Hematopoietic multipotent progenitor cell treated with erythropoietin and hydrocortisone succinate and interleukin-3 and kit ligand, for 6 days (in vitro differentiated cells): ENCODE measurements at places on chromosomes 2 and 18.

- DNase-seq, result no peak
Measured at GRCh38 chr2:101558740-101559525, 84.0 kb upstream of the RFX8 start.

DNA sequence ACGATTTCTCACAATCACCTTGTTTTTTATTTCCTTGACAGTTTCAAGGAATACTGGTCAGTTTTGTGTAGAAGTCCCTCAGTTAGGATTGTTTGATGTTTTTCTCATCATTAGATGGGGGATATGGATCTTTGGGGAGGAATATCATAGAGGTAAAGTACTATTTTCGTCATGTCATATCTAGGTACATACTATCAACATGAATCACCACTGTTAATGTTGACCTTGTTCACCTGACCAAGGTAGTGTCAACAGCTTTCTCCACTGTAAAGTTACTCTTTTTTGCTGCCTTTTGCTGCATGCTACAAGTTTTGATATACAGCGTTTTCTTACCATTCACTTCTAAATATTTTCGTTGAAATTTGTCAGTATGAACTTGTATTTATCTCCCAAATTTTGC, 32.7 kb downstream of the NLRC4 start:
- DNase-seq, result no peak

- DNase-seq, result no peak
Measured at GRCh38 chr2:48707466-48707865, 48.1 kb downstream of the LHCGR start.

DNA sequence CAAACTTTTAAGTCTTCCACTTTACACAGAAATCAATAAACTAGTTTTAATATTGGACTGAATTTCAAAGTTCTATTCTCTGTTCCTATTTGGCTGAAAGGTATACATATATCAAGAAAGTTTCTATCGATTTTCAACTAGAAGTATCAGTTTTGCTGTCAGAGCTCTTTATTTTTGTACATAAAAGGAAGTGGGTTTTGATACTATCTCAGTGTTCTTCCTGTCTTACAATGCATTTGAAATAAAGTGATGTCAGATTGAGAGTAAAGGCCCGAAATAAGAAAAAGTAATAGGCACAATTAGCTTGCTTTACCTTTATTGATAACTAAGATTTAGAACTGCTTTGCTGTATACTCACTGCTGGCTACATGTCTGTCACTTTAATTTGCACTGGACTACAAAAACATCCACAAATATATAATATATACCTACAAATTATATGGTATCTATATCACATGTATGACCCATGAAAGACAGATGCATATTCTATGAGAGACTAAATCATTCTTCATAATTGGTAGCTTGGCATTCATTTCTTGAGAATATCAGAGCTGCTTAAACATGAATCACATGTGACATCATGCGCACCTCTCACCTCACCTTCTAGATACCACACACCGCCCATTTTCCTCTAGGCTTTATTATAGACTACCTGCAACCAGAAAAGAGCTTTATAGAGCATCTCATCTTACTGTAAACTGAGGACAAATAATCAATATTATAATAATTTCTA, 83.6 kb downstream of the ASXL2 start:
- peak; percentile 47 for DNase-seq

DNA sequence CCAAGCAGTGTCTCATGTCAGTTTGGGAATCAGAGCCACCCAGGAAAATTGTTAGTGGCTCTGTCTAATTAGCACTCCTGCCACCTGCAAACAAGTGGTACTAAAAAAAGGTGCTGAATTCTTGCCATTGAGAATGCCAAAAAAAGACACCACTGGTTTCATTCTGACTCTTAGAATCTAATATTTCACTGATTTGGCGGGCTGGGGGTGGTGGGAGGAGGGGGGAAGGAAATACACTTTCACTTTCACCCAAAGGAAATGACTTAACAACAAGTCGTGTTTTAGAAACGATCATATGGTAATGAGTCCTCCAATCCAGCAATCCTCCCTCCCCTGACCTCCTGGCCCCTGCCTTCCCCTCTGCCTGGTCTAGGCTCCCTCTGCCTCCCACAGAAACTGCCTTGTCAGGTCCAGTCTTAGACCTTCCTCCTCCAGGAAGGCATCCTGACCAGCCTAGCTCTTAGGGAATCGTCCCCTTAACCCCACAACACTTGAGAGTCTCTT, 4.4 kb upstream of the KLHL29 start:
- DNase-seq, result no peak

DNA sequence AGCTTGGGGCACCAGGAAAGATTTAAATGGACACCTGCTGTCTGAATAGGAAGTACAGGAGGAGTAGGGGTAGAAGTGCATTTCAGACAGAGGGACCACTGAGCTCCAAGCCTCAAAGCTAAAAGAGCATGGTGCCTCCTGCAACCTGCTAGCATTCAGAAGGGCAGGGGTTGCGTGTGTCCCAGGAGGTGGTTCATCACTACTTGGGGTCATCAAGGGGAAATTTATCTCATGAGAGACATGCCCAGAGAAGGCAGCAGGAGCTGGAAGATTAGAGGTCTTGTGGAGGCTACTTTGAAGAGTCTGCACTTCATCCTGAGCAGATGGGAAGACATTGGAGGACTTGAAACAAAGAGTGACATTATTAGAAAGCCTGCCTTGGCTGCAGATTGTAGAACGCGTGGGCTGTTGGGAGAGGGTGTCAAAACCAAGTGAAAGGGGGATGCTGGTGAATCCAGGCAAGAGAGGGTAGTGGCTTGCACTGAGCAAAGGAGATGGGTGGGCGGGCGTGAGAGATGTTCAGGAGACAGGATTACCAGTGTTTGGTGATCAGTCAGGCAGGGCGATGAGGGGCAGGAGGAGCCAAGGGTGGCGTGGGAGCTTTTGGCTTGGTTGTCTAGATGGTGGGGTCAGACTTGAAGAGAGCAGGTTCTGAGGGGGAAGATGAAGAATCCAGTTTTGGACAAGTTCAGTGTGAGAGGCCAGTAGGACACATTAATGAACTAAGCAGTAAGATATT, 154.0 kb downstream of the DYSF start:
- peak; percentile 25 for DNase-seq

- DNase-seq, result no peak
Measured at GRCh38 chr2:162090109-162090508, 16.1 kb upstream of the DPP4 start.

GRCh38 chr2:84493514-84493913, 22.8 kb upstream of the DNAH6 start:
- no peak for DNase-seq

DNA sequence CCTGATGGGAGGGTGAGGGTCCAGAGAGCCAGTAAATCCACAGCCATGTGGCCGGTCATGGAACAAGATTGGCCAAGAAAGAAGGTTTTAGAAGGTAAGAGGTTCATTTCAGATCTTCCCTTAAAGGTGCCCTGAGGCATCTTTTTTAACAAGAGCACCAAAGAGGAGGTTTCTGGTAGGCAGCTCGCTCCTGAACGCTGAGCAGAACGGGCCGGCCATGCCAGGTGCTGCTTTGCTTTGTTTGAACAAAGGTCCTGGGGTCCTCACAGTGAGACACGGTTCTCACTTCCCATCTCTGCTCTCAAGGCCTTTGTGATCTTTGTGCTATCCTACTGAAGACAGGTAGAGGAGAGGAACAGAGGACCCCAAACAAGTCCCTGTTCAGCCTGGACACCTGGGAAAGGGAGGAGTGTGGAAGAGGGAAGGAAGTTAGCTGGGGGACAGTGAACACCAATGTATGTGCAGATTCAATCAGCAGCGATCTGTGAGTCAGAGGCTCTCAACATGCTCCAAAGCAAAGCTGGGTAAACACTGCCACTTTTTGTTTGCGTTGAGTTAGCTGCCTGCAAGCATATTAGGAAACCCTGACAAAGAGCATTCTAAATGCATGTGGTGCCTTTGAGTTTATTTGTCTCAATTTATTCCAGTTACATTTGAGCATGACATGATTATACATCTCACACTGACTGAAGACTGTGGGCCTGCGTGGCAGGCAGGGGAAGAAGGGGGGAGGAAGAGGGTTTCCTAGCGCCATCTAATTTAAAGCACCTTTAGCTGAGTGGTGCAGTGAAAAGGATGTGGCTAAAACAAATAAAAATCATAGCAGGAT, 102.4 kb downstream of the ASB1 start:
- no peak for DNase-seq

DNA sequence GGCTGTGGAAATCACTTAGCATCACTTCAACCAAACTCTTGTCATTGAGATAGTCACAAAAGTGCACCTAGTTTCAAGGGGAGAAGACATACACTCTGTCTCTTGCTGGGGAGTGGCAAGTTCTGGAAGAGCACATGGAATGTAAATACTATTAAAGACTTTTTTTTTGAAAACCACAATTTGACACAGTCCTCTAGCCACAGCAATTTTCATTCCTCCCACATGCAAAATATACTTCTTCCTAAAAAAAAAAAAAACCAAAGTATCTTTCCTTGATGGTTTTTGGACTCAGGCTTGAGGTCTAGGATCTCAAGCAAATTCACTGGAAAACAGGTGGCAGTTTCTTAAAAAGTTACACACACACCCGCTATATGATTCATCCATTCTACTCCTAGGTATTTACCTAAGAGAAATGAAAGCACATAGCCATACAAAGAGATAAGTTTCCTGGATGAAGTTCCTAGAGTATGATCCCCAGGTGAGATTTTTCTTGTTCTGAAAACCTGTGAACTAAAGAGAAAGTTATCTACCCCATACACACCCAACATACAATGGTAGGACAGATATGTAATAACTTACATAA, 295.8 kb downstream of the SP3 start:
- DNase-seq, result no peak

GRCh38 chr18:49967171-49967570, 153.8 kb upstream of the ACAA2 start:
- no peak for DNase-seq

GRCh38 chr18:22322243-22322691, 95.4 kb downstream of the CTAGE1 start:
- DNase-seq, result no peak

- DNase-seq, result peak; percentile 74
Measured at GRCh38 chr2:63189026-63189425, 138.4 kb downstream of the OTX1 start.

GRCh38 chr18:63284827-63285733, 34.5 kb downstream of the BCL2 start:
- no peak for DNase-seq

DNA sequence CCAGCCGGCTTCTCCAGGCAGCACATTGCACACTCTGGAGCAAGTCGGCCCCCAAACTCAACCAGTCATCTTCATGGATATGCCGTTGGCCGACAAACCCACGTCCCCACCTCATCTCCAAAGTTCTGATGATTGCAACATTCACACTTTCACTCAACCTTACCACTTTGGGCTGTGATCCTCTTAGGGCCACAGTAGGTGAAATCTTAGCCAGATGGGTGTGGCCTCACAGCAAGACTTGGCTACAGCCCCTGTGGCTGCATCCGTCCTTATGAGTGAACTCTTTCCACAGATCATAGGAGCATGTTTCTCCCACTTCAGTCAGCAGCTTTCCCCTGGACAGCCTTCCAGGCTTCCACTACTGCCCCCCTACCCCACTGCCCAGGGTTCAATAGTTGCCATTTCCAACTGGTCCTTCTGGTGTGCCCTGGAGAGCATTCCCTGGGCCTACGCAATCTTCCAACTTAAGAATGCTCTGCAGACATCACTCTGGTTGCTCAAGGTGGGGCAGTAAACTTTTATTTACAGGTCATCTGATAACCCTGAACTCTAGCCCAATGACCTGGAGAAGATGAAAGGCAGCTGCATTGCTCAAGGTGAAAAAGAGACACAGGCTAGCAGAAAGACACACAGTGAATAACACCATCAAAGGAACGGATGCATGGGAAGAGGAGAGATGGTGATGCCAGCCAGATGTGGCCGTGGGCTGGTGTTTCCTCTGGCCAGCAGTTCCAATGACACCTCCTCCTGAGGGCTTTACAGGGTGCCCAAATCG, 34.5 kb downstream of the ARL4C start:
- no peak for DNase-seq

DNA sequence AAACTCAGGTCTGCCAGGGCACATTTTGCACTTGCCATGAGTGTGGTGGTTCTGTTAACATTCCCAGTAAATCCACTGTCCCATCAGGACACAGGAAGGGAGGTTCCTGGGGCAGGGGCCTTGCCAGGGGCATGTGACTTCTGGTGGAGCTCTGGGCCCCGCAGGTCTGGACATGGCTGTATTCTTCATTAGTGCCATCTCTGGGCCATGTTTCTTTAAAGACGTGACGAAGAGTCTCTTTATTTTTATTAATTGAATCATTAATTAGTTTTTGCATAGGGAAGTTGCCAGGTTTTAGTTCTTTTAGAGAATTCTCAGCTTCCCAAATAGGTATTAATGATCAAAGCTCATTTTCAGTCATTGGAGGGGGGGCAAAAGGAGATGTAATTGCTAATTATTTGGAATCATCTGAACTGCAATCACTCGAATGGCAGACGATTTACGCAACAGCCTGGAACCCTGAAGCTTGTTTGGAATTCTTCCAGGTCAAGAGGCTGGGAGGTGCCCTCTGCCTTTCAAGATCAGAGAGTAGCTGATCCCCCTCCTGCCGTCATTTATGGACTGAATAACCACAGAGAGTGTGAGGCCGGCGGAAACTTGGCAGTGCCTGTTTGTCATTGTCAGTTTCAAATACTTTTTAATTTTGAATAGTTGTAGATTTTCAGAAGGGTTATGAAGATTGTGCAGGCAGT, 106.2 kb downstream of the RTP5 start:
- DNase-seq, result no peak

GRCh38 chr2:2320486-2321199, 10.4 kb downstream of the MYT1L start:
- DNase-seq, result no peak
